Skin of body (tissue), 3 donors: ENCODE measurements at places on chromosomes 3 and 15.

DNA sequence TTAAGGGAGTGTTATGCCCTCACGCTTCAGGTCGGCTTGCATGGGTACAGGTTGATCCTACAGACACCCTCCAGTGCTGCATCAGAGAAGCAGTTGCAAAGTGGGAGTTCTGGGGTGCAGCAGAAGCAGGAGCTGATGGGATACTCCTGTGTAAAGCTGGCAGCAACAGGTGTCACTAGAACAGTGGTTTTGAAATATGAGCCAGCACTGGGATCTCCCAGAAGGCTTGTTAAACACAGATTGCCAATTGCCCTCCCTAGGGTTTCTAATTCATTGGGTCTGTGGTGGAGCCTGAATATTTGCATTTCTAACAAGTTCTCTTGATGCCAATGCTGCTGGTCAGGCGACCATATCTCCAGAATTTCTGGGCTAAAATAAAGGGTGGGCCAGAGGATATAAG is 350.4 kb downstream of the CLSTN2 start:
- DNase-seq: no peak

DNA sequence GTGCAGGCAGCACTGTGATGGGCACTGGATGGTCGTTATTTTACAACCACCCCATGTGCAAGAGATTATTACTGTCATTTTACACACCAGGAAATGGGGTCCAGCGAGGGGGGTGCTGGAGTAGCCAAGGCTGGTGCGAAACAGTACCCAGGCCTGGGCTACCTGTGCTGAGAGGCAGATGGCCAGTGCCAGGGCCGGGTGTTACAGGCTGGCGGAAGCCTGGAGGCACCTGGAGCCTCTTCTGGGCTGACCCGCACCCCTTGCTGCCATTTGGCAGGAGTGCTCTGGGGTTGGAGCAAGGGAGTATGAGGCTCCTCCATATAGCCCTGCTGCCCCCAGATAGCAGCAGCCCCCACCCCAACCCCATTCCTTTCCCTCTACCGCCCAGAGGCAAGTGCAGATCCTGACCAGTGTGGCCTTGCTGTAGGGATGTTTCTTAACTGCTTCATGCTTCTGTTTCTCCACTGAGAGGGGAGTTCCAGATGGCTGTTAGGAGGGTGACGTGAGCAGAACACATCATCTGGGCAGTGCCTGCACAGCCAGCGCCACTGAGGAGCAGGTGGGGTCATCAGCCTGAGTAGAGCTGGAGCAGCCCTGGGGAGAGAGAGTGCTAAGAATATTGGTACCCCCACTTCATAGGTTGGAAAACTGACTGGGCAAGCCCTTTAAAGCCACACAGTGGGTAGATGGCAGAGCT is 15.3 kb downstream of the SNX33 start:
- no peak for DNase-seq

DNA sequence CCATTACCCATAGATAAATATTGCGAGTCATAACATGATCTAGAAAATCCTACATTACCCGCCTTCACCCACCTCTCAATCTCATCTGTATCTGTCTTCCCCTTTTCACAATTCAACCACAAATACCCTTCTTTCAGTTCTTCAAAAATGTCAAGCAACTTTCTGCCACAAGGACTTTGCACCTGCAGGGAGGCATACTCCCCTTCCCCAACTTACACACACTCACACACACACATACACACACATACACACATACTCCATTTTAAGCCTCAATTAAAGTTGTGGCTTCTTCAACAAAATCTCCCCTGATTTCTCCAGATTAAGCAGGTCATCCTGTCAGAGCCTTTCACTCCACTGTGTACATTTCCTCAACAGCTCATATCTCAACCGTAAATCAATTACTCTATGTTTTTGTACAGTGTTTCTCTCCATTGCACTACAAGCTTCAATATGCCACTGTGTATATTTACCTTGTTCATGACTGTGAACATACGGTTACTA is 33.1 kb upstream of the CCDC50 start:
- no peak for DNase-seq

GRCh38 chr3:43055393-43055792 is 50.5 kb downstream of the POMGNT2 start:
- DNase-seq: no peak

DNA sequence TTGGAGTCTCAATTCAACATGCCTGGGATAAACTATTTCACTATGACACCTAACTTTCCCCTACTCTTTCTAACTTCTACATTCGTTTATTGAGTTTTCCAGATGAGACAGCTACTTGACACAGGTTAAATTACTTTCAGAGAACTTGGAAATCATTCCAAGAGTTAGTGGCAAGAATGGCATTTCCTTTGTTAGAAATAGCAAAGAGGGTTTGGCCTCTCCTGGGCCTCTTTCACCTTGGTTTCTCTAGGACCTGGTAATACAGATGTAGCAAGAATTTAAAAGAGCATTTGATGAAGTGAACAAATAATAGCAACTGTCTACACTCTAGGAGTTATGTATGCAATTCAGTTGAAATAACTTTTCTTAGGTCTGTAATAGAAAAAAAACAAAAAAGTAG is 748.9 kb downstream of the MECOM start:
- DNase-seq: no peak

DNA sequence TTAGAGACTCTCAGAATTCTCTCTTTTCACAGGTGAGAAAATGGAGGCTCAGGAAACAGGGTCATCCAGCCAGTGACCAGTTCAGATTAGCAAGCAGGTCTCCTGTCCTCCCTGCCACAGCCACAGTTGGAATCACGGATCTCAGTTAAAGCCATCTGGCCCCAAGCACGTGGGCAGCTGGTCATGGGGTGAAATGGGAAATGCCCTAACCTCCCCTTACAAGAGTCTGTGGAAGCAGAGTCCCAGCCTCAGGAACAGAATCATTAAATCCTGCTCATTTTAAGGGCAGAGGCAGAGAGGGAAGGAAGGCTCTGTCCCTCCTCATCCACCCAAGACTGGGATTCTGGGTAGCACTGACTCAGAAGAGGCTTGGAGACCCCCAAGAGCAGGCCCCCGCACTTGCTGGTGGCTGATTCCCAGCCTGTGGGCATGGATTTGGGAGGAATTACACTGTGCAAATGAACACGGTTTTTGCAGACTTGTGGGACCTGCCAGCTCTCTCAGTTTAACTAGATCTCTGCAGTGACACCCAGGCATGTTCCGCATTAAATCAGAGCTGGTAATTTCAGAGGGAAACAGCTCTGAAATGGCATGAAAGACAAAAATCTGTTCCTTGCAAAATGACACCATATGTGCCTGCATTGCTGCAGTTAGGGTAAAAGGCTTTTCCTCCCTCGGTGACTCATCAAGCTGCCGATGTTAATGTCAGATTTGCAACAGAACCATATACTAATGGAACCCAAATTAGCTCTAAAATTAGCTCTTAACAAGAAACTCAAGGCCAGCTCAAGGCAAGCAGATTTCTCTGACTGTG is 89.0 kb downstream of the BDH1 start:
- peak; percentile 94 for DNase-seq

GRCh38 chr3:30438126-30438525 is 168.3 kb upstream of the TGFBR2 start:
- no peak for DNase-seq

DNA sequence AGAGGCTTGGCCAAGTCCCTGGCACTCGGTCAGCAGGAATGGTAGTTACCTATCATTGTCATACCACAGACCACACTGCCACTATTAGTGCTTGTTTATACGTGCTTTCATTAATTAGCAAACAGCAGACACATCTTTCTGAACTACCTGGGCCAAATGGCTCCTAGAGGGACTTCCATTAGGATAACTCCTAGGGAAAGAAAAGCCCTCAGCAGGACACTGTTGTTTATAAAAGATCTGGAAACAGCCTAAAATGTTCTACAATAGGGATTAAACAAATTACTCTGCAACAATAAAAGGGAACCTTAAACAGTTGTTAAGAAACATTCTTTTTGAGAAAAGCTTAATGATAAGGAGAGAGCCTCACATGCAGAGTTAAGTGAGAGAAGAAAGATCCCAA is 38.5 kb downstream of the ARHGEF3 start:
- DNase-seq: no peak

GRCh38 chr3:140559546-140559945 is 118.3 kb upstream of the TRIM42 start:
- DNase-seq: no peak
